ENCODE measurements at places on chromosomes 4 and X.

DNA sequence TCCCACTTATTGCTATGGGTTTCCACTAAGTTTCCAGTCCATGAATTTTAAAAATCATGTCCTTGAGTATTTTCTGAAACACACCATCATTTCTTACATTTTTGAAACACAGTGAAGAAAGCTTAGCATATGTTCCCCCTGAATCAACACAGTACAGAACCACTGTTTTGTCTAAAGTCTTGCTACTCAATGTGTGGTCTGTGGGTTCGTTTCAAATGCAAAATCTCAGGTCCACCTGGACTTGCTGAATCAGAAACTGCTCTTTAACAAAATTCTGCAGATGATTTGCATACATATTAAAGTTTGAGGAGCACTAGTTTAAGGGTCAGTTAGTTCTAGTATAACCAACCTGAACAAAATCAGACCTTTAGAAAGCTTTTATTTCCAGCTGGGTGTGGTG lies 60.4 kb downstream of the SUPT20HL2 start:
- DNase-seq, result no peak

- no peak for DNase-seq
Measured at GRCh38 chr4:27484216-27484615, 623.6 kb downstream of the STIM2 start.

DNA sequence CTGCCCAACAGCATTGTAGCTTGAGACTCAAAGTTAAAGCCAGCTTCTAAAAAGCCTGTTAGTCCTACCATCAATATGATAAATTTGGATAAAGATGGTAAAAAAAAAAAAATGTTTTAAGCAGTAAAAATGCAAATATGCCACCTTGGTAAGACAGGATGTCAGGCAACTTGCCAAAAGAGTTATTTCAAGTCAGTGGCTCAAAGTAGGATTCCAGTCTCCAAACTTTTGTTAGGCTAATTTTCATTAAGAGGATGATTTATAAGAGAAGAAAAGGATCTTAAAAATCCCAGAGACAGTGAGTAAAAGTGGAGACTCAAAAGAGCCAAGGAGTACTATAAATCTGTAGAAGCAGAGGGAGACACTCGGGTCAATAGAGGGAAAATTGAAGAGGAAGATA lies 47.5 kb downstream of the GASK1B start:
- no peak for DNase-seq

GRCh38 chr4:100872811-100873210 lies 355.0 kb upstream of the EMCN start:
- peak; percentile 43 for DNase-seq

DNA sequence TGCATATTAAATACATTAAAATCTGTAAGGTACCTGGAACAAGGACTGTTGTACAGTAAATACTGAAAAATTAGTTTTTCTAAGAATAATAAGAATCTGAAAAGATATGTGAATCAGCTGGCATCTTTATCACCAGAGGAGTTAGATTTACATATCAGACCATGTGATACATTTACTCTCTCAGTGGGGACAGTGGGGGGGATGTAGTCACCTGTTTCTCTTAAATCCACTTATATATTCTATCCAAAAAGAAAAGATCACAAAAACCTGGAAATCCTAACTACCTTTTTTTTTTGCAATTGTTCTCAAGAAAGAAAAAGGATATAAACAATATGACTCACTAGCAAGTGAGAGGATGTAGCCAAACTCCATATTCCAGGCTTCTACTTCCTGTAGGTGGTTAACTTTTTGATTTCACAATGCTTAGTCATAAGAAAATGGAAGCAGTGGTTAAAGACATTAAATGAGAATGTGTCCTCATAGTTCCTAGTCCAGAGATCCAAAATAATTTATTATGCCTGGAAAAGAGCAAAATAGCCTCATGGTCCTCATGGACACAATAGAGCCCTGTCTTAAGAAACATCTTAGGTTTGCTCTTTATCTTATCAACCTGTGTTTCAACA lies 22.5 kb upstream of the MYOZ2 start:
- peak; percentile 78 for DNase-seq

DNA sequence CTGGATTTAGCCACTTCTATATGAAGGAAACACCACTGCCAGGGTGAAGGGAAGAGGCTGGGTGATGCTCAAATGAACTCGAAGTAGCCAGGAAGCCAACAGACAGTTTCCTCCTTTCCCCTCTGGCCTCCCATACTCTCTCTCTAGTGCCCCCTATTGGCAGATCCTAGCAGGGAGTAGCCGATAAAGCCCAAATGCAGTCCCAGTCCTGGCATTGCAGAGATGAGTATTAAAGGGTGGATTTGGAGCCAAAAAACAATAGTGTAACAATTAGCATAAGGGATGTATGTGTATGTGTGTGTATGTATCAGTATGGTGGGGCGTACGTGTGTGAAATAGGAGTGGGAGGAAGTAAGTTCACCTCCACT lies 213.8 kb upstream of the LDB2 start:
- no peak for DNase-seq

GRCh38 chr4:184433258-184433892 lies 41.0 kb downstream of the IRF2 start:
- DNase-seq, result no peak

GRCh38 chr4:153651116-153651515 lies 33.0 kb upstream of the TLR2 start:
- DNase-seq, result no peak

GRCh38 chr4:142095886-142096605 lies 459.7 kb downstream of the IL15 start:
- DNase-seq, result peak; percentile 76

DNA sequence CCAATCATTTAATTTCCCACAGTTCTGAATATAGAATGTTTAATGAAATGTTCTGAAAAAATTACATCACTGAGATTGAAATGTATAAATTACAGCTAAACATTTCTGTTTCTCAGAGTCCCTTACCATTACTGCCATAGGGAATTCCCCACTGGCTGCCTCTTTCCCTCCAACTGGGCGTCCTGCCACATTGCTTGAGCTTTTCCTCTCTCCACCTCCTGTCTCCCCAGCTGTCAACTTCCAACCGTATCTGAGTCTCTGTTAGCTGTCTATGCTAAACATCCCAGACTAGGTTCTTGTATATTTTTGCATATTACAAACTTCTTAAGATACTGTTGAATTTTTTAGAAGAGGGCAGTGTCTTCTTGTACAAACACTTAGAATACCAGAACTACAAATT lies 407.3 kb upstream of the SLIT2 start:
- DNase-seq, result no peak

- DNase-seq, result no peak
Measured at GRCh38 chrX:6149060-6149872, 79.4 kb downstream of the NLGN4X start.

- DNase-seq, result no peak
Measured at GRCh38 chrX:86263526-86263925, 115.3 kb downstream of the DACH2 start.

DNA sequence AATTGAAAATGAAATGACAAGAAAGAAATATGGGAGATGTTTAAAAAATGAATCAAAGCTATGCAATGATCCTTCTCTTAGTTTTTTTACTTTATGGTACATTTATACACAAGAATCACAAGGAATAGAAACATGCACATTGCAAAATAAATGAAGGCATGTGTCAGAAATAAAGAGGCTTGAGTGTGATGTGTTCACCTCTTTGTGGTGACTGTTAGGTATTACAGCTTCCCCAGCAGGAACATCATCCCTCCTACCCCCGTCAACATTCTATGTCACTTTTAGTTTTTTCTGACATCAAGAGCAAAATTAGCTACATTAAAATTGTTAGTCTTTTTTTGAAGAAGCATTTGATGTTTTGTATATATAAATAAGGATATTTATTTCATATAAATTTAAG lies 214.8 kb downstream of the SLC4A4 start:
- DNase-seq, result no peak

DNA sequence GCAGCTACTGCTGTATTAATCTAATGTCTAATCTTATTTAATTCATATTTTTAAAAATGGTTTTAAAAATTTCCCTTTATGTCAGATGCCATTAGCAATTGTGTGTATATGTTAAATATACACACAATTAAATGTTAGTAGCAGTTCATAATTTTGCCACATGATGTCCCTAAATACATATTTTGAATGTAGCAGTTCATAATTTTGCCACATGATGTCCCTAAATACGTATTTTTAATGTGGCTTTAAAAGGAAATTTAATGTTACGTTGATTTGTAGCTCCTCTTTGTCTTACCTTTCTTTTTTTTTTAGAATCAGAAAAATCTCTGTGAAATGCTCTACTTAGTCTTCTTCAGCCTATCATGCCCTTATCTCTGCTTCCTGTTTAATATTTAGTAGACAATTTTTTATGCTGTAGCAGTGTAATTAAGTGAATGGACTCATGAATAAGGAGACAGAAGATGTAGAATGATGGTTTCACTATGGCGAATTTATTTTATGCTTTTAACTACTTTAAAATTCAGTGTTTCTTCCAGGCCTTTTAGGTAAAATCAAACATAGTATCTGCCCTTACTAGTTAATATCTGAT lies 26.1 kb downstream of the RBM46 start:
- DNase-seq, result peak; percentile 39

DNA sequence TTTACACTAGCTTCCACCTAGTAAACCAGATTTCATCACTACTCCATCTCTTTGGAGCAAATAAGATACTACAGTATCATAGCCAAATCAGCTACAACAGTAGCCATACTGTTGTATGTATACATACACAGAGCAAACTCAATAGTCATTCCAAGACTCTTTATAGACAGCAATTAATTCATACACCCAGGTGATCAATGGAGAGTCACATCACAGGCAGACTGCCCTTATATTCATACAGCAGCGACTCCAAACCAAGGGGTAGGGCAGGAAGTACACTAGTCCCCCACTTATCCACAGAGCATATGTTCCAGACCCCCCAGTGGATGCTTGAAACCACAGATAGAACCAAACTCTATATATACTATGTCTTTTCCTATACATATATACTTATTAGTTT lies 76.6 kb downstream of the FBXW7 start:
- DNase-seq, result no peak

DNA sequence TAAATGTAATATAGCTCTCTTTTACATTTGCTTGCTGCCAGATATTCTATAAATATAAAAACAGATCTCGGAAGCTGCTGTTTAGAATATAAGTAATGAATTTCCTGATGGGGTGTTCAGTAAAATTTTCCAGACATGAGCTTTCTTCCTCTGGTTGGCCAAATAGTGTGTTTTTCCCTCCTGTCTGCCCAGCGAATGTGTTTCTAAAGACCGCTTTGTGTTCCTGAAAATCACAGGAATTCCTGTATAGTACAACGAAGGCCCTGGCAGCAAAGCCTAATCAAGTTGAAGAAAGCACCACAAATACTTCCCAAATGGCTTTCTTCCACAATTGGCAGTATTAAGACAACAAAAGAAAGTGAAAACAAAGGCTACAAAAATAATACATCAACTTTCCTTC lies 494.1 kb downstream of the INPP4B start:
- no peak for DNase-seq
